Fibroblast of pulmonary artery (primary cell): ENCODE measurements at places on chromosomes 7 and 10.
A peak's percentile ranks its signal among the peaks of the same experiment; 100 is the strongest.

DNA sequence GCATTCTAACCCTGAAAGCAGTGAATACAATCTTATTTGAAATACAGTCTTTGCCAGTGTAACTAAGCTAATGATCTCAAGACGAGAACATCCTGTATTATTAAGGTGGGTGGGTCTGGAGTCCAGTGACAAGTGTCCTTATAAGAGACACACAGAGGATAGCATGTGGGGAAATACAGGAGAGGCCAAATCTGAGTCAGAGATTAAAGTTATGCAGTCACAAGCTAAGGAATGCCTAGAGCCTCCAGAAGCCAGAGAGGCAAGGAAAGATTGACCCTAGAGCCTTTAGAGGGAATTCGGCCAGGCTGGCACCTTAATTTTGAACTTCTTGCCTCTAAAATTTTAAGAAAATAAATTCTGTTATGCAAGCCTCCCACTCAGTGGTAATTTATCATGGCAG lies 87.5 kb upstream of the HGF start:
- peak; percentile 41 for DNase-seq

DNA sequence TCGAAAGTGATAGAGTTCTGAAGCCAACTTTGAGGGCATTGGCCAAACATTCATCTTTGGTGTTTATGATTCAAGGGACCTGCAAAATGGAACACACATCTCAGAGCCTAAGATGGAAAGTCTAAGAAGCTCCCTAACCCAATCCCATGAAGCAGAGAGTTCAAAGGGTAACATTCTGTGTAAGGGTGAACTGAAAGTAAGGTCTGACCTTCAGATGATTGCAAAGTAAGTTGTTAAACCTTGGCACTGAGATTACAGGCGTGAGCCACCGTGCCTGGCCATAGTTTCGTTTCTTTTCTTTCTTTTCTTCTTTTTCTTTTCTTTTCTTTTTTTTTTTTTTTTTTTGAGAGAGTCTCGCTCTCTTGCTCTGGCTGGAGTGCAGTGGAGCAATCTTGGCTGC lies 2.2 kb downstream of the ZNF212 start:
- no peak for DNase-seq

DNA sequence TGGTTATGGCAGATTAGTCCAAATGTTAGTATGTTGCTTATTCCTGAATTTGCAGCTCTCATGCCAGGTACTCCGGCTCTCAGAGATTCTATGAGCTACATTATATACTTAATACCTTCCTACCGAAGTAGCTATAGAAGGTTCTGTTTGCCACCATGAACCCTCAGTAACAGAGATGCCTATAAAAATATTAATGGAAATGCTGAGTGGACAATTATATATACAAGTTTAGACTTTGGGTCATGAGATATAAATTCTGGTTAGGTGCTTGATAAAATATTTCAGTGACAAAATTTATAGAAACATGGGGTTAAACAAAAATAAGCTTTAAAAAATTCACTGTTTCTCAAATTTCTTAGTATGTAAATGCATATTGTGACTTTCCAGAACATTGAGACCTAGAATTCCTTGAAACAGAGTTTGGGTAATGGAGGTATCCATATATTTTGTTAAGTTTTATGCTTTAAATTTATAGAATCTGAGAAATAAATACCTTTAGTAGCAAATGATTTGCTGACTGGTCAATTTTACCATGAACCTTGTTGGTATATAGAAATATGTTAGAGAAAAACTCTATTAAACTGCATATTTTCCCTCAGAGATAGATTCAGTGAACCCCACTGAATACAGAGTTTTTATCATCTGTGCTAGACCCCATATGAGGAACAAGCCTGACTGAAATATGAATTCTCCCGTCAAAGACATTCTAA lies 533.5 kb downstream of the SH2D4B start:
- DNase-seq: no peak

DNA sequence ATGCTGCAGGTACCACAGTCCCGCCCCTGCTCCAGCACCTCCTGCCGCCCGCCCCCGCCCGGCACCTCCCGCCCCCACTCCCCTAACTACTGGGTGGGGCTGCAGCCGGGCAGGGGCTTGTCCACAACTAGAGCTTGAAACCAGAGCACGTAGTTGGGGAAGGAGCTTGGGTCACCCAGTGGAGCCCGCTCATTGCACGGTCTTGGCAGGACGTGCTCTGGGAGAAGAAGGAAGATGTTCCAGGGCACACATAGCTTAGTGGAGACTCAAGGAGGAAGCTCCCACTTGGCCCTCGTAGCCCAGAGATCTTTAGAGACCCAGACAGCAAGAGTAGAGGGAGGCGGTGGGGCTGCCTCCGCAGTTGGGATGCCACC lies 692 bp downstream of the IGFBP1 start:
- DNase-seq: no peak

DNA sequence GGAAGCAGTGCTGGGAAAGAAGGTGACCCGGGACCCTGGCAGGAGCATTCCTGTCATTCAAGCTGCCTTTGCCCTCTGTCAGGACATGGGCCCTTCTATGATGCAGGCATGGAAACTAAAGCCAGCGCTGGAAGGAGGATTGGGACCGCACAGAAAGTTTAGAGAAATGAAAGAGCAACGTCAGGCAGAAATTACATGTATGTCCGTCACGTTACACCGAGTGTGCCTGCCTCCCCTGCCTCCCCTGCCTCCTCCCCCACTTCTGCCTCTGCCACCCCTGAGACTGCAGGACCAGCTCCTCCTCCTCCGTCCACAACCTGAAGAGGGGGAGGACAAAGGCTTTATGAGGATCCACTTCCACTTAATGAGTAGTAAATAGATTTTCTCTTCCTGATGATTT lies 13.9 kb upstream of the PWWP2B start:
- no peak for DNase-seq

- DNase-seq: peak; percentile 72
These were observed 161.0 kb downstream of the HGF start for GRCh38 chr7:81608748-81609382.

GRCh38 chr10:79476645-79477044 lies 31.2 kb upstream of the ZCCHC24 start:
- no peak for DNase-seq

DNA sequence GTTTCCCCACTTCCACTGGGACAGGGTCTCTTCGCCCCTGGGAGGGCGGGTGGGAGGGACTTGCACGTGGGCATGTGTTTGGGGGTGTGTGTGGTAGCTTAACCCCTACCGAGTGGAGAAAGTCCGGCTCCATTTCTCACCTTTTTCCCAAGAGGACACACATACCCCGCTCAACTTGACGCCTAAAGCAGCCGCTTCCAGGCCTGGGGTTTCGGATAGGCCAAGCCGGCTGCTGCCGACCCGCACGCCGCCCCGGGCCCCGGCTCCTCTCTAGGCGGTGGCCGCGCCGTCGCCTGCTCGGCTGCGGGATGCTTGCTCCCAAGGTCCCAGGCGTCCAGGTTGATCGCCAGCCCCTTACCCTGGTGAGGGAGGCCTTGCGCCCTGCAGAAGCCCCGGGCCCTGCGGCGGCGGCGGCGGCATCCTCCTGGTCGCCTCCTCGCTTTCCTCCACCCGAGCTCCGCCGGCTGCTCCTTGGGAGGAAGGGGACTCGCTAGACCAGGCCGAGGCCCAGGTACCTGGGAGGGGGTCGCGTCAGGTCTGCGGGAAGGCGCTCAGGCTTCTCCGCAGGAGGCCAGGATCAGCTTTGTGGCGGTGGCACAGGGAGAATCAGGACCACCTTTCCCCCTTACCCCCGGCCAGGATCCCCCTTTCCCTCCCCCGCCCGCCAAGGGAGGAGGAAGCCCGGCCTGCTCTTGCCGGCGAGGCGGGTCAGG lies 3.2 kb upstream of the GATA3 start:
- DNase-seq: no peak

DNA sequence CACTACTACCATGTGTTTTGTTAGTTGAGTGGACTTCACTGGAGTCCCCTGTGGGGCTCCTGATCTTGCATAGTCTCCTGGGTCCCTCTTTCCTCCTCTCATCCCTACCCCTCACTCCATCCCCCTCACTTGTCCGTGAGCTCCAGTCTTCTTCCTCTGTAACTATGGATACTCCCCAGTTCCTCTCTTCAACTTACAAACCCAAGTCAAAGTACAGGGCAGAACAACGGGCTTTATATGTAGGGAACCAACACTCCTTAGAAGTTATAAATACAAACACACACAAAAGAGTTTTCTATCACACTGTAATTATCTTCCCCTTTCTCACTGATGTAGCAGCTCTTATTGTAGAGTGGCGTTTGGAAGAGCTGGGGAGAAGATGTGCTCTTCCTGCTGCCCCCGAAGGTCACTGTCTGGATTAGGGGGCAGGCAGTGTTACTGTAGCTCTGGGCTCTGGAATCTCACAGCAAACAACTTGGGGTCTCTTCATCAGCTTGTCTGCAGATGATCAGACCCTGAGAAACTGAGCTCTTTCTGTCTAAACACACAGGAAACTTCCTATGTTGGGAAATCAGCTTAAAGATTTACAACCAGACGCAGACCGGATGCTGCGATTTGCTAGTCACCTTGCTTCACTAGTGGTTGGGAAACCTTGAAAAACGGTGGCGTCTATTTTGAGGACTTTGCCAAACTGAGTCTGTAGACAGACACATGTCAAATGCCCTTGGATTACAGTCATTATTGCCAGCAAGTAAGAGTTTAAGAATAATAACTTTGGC lies 13.6 kb downstream of the SNX10 start:
- no peak for DNase-seq

- no peak for DNase-seq
These were observed 483.9 kb upstream of the NRP1 start for GRCh38 chr10:33818343-33818742.

DNA sequence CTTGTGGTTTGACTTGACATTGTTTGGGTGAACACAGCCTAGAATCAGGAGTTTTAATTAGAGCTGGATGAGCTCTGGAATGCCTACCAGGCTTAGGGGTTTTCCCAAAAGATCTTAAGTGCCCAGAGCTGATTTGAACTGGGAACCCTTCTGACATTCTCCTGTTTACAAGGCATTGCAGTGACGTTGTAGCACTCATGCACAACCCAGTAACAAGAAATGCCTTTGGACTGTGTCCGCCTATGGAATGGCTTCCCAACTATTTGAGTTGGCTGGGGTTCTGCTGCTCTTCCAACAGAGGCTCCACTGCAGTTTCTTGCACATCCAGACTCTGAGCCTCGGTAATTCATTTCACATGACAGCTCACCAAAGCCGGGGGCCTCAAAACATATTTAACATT lies 76.7 kb upstream of the MKX start:
- peak; percentile 1 for DNase-seq

DNA sequence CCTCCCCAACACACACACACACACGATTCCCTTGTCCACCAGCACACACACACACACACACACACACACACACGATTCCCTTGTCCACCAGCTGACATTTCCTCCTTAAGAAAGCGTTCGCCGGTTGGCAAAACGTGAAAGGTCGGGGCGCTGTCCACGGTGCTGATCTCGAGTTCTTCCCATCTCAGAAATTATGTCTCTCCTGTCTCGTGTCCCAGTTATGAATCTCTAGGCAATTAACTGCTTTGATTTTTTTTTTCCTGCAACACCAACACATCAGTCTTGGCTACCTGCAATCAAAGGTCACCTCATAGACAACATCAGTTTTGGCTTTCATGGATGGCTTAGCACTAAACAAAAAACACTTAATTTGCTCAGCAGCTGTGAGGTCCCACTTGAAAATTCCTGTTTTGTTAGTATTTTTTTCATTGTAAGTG lies 1.9 kb downstream of the INA start:
- DNase-seq: peak; percentile 67

DNA sequence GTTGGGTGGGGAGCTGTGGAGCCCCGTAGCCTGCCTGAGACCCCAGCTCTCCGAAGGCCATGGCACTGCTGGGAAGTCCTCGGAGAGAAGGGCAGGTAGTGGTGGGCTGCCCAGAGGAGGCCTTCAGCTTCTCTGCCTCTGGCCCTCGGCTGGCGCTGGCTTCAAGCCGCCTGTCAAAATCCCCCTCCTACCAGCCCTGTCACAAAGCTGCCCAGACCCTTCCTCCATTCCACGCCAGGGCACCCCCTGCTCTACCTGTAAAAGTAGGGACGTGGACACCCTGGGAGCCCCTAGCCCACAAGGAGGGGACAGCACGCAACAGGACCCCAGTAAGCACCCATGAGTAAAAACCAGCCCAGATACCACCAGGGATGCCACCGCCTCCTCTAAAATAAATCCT lies 31.6 kb downstream of the MAD1L1 start:
- DNase-seq: no peak

DNA sequence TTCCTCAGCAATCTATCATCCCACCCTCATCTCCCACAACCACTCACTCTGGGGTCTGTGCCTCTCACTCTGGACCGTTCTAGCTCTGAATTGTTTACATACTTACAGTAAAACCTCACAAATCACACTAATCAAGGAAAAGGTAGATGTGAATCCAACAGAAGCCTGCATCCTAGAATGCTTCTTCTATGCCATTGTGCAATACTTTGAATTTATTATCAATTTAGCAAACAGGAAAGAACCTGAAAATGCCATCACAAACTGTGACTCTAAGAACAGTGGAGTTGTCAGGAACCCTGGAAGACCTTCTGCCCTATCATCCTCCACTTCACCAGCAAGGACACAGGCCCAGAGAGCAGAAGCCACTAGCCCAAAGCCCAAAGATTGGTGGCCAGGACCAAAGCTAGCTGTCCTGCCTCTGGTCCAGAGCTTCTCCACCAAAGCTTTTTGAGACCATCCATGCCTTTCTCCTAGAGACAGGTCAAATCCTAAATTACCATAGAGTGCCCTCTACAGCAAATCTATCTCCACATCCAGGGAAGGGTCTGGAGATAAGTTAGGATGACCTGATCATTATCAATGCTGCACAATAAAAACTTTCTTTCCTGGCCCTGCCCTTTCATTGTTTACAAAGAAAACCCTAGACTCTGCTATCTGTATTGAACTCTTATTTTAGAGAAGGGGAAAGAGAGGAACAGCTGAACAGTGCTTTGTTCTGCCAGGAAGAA lies 2.4 kb downstream of the SORBS1 start:
- DNase-seq: no peak

GRCh38 chr10:51986516-51986915 lies 287.1 kb upstream of the CSTF2T start:
- no peak for DNase-seq

GRCh38 chr10:6347391-6347951 lies 144.7 kb downstream of the PFKFB3 start:
- DNase-seq: no peak

GRCh38 chr7:37973915-37974314 lies 53.5 kb downstream of the EPDR1 start:
- DNase-seq: no peak

DNA sequence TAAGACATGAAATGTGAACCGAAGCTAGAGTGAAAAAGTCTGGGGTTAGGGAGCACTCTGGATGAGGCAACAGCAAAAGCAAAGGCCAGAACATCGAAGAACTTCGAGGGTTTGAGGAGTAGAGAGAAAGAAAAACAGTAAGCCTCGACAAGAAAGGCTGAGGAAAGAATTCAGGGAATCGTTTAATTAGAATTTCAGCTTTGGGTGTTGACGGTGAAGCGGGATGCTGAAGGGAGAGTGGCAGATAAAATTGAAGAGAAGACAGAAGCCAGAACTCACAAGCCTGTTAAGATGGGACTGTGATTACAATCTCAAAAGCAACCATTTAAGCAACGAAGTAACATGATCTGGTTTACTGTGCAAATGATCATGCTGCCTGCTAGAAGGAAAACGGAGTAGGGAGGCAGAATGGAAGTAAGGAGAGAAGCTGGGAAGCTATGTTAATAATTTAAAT lies 2.1 kb downstream of the TRDMT1 start:
- DNase-seq: peak; percentile 62

GRCh38 chr10:122468926-122469781 lies 7.8 kb downstream of the HTRA1 start:
- DNase-seq: peak; percentile 94

- DNase-seq: no peak
These were observed 86.3 kb downstream of the RAB11FIP2 start for GRCh38 chr10:117960345-117960935.
